Urinary bladder (tissue), 4 donors: ENCODE measurements at places on chromosomes 6 and 20. TPM values are rescaled to one million over a fixed set of nuclear protein-coding genes. Genes with fewer than 3 reads are reported as not detected.

The PPIL6 gene
- 11.9 TPM for total RNA-seq

The PPP1R3G gene
- total RNA-seq: 4.7 TPM

The SNRNP48 gene
- total RNA-seq: 34.4 TPM

The VIP gene
- 6.3 TPM for total RNA-seq

The TFAP2A gene
- 1.6 TPM for total RNA-seq

The ACSS2 gene
- 21.7 TPM for total RNA-seq

The ZNF343 gene
- total RNA-seq: 15.4 TPM

The TSPYL1 gene
- 66.7 TPM for total RNA-seq

The ACSS1 gene
- total RNA-seq: 11.1 TPM

The FHL5 gene
- total RNA-seq: 3.0 TPM

The LPIN3 gene
- 4.7 TPM for total RNA-seq

The LRRN4 gene
- total RNA-seq: 0.58 TPM

The GABRR1 gene
- total RNA-seq: not detected

The TRIM15 gene
- total RNA-seq: not detected

The FGD2 gene
- total RNA-seq: 12.8 TPM

The F13A1 gene
- 203 TPM for total RNA-seq

The SLC13A3 gene
- total RNA-seq: 5.4 TPM

The TP53TG5 gene
- total RNA-seq: 0.69 TPM

The RSPO4 gene
- not detected for total RNA-seq

The PFDN4 gene
- total RNA-seq: 102 TPM

The JPH2 gene
- total RNA-seq: 40.5 TPM

The FRK gene
- 7.3 TPM for total RNA-seq

The SAMHD1 gene
- total RNA-seq: 145 TPM

The OCSTAMP gene
- not detected for total RNA-seq

The SMLR1 gene
- not detected for total RNA-seq

The CHRNA4 gene
- 0.79 TPM for total RNA-seq

The PHACTR3 gene
- 2.7 TPM for total RNA-seq

The HCK gene
- total RNA-seq: 8.3 TPM

The RAET1L gene
- not detected for total RNA-seq

The HTR1B gene
- total RNA-seq: 0.79 TPM

The DOK5 gene
- total RNA-seq: 20.4 TPM
